GM23248 (cell line): ENCODE measurements at places on chromosomes 11 and 22.

DNA sequence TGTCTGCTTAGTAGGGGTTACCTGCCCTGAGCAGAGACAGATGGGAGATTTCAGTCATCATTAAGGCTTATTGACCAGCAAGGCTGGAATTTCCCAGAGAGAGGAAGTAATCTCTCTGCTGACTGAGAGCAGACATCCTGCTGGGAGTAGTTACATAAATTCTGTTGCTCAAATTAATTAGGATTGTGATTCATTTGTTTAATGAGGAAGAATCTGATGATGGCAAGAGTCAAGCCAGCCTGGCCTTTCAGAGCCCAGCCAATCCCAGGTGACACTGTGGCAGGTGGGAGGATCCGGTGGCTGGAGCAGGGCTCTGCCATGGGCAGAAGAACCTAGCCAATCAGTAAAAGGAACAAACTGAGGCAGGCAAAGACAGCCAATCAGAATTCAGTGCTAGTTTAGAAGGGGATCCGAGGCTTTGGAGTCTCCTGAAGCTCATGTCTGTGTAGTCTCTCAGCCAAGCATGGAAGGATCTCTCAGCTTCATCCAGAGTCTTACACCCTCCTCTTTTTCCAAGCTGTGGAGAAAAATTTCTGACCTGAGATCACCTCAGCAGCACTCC, 61.2 kb upstream of the CHST1 start:
- DNase-seq, result no peak

GRCh38 chr11:391117-392017, 2.6 kb upstream of the PKP3 start:
- no peak for DNase-seq

DNA sequence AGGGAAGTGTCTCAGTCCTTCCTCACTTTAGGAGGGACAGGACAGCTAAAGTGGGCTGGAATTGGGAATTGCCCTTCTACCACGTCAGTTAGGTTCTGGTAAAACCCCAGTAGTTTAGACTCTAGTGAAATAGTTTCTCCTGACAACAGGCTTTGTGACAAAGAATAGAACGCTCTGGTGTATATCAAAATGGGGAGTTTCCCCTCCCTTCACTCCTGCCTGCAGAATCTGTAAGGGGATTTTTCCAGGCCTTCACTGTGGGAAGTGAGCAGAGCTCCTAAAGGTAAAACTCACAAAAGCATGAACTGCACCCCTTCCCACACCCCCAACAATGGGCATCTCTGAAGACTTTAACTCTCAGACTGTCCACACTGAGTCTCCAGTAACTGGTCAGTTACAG, 460.9 kb upstream of the LRRC4C start:
- no peak for DNase-seq

DNA sequence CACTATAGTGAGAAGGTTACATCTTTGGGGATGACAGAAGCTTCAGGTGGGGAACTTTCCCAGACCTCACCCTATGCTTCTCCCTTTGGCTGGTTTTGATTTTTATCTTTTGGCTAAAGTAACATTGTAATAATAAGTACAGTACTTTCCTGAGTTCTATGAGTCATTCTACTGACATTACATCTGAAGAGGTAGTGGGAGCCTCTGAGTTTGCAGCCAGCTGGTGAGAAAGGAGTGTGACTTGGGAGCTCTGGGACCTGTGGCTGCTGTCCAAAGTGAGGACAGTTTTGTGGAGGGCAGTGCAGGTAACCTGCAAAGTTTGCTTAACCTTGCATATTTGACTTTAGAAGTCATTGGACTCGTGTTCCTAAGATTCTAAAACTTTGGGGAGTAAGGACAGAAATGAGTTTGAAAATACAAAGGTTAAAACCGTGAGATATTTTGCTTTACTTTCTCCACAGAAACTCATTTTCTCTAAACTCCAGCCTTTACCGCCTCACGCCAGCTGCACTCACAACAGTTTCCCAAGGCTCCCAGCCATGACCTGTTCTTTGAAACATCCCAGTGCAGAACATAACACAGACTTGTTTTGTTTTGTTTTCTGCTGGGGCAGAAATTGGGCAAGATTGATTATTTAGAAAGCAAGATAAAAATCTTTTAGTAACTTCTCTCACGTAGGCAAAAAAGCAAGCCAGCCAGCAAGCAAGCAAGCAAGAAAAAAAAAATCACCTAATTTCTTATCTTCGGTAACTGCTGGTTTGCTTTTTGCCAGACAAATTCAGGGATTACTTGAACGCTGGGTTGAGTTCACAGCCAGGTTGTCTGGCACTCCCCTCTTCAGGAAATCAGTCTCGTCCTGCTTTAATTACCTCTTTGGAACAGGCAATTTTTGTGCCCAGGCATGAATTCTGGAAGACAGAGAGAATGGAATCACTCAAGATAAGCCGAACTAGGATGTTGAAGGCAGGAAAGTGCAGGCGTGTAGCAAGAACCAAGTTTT, 478.3 kb upstream of the ISX start:
- no peak for DNase-seq

GRCh38 chr11:9982796-9983579, 311.0 kb downstream of the SBF2 start:
- no peak for DNase-seq

DNA sequence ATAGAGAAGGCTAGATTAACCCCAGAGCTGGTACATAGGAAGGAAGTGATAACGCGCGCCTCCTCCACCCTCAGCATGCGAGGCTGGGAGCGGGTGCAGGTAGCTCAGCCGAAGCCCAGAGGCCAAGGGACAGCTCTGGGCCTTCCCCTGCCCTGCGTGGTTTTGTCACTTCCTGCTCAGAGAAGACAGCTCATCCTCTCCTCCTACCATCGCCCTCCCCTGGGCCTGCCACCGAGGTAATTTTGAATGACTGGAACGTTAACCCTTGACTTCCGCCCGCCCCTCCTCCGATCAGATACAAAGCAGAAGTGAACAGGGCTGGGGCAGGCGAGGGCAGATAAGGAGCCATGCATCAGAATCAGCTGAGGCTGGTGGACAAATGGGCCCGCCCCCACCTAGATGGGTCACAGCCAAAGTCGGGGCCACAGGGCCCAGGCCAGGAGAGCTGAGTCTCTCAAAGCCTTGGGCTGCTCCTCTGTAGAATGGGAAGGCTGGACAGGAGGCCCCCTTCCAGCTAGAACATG, 1.6 kb downstream of the RAC2 start:
- peak; percentile 48 for DNase-seq

GRCh38 chr11:79110796-79111195, 330.0 kb downstream of the TENM4 start:
- no peak for DNase-seq

DNA sequence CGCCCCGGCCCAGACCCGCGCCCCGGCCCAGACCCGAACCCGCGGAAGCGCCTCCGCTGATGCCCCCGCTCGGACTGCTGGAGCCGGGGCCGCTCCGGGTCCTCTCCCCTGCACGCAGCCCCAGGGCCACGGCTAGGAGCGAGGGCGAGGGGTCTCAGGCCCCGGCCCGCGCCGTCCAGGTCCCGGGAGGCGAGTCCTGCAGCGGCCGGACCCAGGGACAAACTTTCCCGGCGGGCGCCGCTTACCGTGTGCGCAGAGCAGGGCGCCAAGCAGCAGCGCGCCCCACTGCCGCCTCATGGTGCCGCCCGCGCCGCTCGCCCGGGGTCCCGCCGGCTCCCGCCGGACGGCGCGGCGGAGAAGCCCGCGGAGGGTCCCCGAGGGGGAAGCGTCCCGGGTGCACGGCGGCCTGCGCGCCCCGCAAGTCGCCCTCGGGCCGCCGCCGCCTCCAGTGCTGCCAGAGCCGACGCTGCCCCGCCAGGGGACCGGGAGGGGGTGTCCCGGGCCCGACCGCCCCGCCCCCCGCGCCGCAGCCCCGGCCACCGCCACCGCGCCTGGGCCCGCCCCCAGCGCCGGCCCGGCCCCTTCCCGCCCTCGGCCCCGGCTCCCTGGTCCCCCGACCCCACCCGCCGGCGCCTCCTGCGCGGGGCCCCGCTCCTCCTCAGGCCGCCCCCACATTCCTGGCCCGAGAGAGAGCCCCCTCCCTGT, at the start of gene LRP4:
Gene LRP4, minus strand, starts transcription at position 468 of the 705 bp plus-strand sequence. Its CDS starts 171 bp downstream, at position 297.
- peak; percentile 69 for DNase-seq

DNA sequence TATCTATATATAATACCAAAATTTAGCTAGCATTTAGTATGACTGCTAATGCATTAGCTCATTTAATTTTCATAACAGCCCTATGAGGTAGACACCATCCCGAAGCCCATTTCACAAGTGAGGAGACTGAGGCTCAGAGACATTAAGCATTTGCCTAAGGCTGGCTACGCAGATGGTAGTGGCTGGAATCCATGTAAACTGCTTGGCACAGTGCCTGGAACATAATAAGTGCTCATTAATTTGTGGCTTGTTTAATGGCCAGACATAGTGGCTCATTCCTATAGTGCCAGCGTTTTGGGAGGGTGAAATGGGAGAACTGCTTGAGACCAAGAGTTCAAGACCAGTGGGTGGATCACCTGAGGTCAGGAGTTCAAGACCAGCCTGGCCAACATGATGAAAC, 17.8 kb upstream of the TP53I11 start:
- DNase-seq, result no peak

- DNase-seq, result peak; percentile 75
Observed at GRCh38 chr22:45493286-45493771, 9.4 kb upstream of the FBLN1 start.

- DNase-seq, result no peak
Observed at GRCh38 chr11:129189646-129190045, 2.5 kb downstream of the ARHGAP32 start.

GRCh38 chr11:110497231-110497978, 67.7 kb downstream of the FDX1 start:
- DNase-seq, result no peak

- no peak for DNase-seq
Observed at GRCh38 chr11:77871855-77872254, 50.9 kb downstream of the AAMDC start.

DNA sequence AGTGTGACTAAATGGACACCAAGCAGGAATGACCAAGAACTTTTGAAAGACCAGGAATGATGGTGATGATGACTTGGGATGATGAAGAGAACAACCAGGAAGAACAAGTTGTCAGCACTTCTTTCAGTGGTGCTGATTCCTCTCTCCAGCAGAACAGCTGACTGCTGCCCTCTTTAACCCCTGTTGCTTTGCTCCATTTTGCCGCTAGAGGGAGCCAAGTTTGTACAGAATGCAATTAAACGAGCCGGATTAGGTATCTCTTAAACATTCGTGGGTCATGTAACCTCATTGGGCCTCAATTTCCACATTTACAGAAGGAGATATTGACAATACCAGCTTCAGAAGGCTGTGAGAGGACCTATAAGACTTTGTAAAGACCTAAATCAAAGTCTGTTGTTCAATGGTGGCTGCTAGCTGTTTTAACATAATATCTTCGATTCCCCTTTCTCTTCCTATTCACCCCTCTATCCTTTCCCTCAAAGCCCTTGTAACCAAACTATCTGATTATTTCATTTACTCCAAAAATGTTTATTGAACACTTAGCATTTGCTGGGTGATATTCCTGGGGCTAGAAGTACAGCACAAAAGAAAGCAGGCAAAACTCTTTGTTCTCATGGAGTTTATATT, 1.9 kb downstream of the OR4S1 start:
- peak; percentile 69 for DNase-seq

DNA sequence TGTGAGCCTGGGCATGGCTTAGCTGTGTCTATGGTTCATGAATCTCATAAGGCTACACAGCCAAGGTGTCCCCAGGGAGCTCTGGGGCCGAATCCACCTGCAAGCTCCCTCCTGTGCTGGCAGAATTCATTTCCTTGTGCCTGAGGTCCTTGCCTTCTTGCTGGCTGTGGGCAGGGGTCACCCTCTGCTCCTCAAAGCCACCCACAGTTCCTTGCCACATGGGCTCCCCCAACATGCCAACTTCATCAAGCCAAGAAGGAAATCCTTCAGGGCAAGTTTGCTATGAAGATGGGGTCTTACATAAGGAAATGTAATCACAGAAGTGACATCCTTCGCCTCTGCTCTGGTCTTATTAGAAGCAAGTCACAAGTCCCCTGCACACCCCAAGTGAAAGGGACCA, 24.8 kb downstream of the LARGE1 start:
- DNase-seq, result no peak

GRCh38 chr22:36998620-36999351, 20.5 kb downstream of the TST start:
- peak; percentile 62 for DNase-seq

GRCh38 chr11:2313051-2313951, 11.5 kb downstream of the TSPAN32 start:
- no peak for DNase-seq

- DNase-seq, result no peak
Observed at GRCh38 chr11:91199866-91200265, 977.0 kb upstream of the CHORDC1 start.

DNA sequence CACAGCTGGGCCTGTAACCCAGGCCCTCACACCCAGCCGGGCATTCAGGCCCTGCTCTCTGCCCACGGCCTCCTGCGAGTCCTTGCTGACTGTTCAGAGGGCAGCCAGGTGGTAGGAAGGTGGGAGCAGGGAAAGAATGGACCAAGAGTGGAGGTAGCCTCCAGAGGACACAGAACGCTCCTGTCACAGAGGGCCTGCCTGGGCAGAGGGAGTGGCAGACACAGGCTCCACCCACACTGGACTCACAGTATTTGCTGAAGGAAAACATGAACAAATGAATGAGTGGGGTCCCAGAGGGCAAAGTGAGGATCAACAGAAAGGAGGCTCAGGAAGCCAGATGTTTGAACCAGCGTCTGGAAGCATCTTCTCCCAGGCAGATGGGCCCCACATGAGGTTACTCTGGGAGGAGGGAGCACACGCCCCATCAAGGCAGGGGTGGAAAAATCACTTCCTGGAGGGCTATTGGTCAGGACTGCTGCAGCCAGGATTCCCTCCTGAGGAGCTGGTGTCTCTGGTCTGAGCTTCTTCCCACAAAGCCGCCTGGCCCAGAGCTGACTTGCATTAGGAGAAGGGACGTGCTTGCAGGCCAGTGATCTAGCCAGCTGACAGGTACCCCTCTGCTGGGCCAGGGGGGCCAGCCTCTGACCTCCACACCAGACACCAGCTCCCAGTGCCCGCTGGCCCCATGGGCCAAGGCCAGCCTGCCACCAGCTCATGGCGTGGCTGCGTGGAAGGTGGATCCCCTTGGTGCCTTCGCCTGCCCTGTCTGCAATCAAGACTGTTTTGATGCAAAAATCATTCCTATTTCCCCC, 84.0 kb downstream of the THAP12 start:
- DNase-seq, result no peak

DNA sequence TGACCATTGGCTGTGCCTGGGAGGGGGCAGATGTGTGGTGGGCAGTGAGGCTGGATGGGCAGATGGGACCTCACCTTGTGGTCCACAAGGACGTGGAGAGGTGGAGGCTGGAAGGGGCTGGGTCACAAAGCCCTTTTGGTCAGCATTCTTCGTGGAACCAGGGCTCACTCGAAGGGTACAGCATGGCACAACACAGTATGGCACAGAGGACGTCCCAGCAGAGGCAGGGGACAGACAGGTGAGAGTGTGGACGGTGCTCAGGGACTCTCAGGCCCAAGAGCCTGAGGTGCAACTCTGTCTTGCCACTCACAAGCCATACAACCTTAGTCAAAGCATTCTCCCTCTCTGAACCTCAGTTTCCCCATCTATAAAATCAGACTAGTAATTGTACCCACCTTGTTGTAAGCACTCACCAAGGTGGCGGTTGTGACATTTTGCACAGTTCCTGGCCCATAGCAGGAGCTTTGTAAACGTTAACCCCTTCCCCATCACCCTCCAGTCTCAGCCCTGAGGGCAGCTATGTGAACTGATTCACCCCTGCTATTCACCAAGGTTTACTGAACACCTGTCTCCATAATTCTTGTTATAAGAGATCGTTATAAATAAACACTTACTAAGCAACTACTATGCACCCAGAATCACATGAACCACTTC, 11.6 kb upstream of the TSKU start:
- no peak for DNase-seq

- DNase-seq, result peak; percentile 81
Observed at GRCh38 chr11:101458161-101458560, 125.6 kb downstream of the TRPC6 start.
